Stimulated activated CD8-positive, alpha-beta memory T cell treated with anti-CD3 and anti-CD28 coated beads, Interleukin-7, amount 100 ng/mL, for 1 hour (primary cell): ENCODE measurements at places on chromosomes 4 and X.

GRCh38 chr4:20249333-20249732, 2.4 kb upstream of the SLIT2 start:
- no peak for DNase-seq

DNA sequence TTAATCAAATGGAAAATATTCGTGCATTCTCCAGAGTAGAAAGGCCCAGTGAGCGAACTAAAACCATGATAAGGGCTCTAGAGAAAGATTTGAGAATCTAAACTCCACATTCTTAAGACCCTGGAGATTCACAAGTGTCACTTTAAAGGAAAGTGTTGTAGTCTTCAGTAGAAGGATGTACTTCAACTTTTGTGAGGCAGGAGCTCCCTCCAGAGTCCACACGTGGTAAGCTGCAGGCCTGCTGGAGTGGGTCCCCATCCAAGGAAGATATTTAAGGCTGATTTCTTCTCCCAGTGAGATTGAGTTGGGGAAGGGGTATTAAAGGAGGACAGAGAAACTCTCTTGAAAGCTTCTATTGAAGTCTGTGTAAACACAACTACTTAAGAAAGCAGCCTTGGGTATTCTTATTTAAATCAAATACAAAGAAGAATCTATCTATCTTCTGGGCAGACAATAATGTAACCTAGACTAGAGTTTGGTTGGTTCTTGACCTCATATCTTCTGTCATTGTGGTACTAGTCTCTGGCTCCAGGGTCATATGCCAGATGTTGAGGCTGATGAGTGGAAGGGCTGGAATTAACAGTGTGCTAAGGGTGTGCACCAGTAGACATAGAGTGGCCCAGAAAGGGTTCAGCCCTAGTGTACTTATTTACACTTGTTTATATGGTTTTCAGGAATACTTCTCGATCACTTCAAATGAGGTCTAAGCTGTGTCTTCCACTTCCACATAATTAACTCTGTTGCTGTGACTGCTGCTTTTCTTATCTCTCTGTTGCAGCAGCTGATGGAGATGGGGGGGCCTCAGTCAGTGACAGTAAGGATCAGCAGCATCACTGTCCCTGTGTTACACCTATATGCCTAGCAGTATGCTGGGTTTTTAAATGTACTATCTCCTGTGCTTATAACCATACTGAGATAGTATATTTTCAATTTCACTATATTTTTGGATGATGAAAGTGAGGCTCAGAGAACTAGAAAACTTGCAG, 76.1 kb downstream of the HMGB2 start:
- peak; percentile 17 for DNase-seq

DNA sequence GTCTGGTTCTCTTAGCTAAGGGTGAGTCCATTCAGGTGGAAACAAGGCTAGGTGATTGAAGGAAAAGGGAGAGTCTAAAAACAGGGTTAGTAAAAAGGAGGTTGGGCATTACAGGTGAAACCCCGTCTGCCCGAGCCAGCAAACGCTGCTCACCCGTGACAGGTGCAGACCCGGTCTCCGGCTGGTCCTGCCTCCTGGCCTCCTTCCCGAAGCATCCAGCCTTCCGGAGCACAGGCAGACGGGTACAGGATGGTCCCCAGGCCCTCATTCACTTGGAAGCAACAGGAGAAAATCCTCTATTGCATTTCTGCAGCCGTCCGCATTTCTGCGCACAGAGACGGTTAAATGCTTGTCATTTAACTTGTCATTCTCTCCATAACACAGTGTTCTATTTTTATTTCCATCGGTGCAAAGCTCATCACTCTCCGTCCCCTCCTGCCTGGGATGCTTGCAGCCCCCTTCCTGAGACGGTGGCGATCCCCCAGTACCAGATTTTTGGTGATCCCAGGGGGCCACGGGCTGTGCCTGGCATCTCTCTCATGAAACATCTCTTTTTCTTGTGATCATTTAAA, 90.8 kb upstream of the PPP2R3B start:
- DNase-seq: no peak

DNA sequence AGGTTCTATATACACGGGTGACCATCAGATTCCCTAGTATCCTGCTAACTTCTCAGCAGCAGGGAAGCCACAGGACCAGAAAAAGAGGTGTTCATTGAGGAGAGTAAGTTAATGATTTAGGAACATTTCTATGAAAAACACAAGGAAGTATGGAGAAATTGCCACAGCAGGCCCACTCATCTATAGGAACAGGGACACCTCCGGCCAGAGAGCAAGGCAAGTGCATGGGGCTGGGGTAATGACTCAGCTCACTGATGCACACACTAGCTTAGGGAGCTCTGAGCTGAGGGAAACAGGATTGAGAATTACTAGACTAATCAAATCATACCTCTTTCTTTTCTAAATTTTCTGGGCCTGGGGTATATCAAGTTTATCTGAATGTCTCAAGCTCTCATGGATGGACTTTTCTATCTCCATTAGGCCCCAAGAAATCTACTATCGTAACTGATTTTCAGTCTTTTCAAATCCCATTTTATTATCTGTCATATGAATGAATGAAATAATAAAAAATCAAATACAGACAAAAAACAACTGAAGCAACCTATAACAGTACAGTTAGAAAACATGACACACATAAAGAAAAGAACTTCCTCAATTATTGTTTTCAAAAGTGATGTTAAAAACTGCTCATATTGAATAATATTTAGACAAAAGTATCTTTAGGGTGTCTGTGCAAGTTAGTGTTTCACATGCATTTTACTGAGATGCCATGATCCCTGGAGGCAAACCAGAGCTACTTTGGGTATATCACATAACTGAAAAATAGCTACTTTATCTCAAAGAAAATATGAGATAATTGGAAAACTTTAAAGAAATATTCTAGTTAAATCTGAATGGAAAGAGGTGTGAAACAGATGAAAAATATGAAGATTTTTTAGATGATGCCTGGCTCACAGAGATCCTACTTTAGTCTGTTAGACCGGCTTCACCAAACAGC, 89.8 kb downstream of the FBXO8 start:
- no peak for DNase-seq

DNA sequence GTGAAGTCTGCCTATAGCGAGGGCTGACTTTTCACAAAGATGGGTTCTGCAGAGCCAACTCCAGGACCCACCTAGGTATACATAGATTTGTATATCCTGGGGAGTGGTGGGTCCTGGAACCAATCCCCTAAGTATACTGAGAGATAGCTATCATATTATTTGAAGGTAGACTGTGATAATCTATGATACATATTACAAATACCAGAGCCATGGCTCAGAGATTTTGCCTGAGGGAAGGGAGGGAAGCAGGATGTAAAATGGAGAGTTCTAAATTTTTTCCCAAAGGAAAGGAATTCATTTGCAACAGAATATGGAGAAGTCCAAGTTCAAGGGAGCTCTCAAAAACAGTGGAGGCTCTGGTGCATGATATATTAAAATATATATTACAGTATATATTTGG, 7.2 kb downstream of the TCEAL3 start:
- no peak for DNase-seq

DNA sequence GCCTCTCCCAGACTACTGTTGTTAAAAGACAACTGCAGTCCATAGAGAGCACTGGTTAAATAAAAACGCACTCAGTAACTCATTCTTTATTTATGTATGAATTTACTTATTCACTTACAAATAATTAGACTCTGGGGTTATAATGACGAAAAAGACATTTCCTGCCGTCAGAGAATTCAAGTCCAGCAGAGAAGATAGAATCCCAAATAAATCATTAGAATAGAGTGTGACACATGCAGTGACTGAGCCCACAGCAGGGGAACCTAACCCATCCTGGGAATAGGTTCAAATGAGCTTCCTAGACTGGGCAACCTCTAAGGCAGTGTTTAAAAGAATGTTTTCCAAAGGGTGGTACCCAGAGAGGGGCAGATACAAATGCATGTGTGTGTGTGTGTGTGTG, 53.9 kb downstream of the FGFBP1 start:
- no peak for DNase-seq

GRCh38 chrX:13899607-13900006, 82.7 kb upstream of the GPM6B start:
- DNase-seq: no peak

DNA sequence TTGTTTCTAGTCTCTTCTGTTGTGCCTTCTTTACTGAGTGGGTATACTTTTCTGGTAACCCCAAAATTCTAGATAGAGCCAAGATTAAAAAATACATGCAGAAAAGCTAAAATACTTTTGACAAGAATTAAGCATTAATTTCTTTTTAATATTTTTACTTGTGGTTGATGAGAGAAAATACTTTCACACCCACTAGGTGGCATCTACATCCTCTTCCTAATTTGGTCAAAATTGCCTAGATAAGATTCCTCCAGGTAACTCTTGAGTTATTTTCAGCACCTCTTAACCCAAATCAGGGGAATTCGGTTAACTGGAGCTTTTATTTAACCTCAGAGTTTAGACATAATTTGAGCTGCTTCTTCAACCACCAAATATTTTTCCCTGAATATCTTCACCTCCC, 28.4 kb upstream of the COX7B2 start:
- DNase-seq: no peak

DNA sequence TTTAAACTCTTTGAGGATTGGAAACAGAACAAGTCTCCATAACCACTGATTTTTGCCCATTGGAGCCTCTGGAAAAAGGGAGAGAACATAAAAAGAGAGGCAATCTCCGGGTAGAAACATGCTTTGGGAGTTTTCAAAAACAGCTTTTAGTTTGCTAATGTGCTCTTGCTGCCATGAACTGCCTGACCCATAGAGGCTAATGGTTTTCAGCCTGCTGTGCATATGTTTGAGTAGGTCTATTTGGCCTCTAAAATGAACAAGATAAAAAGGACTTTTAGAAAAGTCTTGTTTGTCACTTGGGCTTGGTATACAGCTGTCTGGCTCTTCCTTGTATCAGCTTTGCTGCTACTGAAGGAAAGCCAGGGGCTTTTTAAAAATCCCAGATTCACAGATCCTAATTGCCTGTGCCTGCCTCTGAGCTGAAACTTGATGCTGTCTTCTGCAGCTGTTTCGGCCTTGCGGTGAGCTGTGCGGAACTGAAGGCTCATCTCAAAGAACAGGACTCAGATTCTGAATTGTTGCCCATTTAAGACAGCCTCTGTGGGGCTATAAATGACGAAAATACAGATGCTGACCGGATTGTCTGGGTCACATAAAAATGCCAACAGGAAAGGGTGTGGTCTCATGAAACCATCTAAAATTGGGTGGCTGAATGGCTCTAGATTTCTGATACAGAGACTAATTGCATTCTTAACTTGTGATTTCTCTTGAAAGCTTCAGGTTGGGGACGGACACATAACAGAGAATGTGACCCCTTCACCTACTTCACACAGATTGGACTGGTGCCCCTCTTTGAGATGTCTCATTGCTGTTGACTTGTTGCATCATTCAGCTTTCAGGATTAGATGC, 18.4 kb upstream of the ZNF41 start:
- DNase-seq: no peak

DNA sequence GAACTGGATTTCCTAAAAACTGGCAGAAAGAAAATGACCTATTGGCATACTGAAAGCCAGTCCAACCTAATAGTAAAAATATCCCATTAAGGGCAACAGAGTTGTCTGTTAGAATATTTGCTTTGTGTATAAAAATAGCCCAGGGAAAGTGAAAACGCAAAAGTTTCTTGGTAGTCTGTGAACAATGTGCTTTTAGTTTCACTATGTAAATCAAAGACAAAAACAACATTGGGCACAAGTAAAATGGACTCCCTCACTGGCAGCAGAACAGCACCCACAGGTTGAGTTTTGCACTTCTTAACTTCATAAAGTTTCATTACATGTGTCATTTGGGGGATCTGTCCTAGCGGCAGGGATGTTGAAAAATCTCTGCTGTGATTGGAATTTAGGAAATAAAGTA, 4.3 kb upstream of the FGG start:
- DNase-seq: no peak

DNA sequence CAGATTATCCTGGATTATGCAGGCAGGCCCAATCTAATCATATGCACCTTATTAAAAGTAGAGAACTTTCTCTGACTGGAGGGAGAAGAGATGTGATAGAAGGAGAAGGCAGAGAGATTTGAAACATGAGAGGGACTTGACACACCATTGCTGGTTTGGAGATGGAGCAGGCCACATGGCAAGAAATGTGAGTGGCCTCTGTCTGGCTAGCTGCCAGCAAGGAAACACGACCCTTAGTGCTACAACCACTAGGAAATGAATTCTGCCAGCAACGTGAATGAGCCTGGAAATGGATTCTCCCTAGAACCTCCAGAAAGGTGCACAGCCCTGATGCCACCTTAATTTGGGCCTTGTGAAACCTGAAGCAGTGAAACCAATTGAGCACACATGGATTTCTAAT, 79.5 kb upstream of the MBNL3 start:
- no peak for DNase-seq

- no peak for DNase-seq
These were observed 76.4 kb upstream of the NHS start for GRCh38 chrX:17298564-17298963.

GRCh38 chr4:8778291-8778690, 93.3 kb downstream of the HMX1 start:
- no peak for DNase-seq

GRCh38 chr4:10226756-10227155, 110.2 kb upstream of the WDR1 start:
- no peak for DNase-seq

GRCh38 chr4:143251779-143252178, 67.1 kb downstream of the USP38 start:
- no peak for DNase-seq

GRCh38 chr4:139581096-139581495, 25.1 kb upstream of the SETD7 start:
- no peak for DNase-seq

DNA sequence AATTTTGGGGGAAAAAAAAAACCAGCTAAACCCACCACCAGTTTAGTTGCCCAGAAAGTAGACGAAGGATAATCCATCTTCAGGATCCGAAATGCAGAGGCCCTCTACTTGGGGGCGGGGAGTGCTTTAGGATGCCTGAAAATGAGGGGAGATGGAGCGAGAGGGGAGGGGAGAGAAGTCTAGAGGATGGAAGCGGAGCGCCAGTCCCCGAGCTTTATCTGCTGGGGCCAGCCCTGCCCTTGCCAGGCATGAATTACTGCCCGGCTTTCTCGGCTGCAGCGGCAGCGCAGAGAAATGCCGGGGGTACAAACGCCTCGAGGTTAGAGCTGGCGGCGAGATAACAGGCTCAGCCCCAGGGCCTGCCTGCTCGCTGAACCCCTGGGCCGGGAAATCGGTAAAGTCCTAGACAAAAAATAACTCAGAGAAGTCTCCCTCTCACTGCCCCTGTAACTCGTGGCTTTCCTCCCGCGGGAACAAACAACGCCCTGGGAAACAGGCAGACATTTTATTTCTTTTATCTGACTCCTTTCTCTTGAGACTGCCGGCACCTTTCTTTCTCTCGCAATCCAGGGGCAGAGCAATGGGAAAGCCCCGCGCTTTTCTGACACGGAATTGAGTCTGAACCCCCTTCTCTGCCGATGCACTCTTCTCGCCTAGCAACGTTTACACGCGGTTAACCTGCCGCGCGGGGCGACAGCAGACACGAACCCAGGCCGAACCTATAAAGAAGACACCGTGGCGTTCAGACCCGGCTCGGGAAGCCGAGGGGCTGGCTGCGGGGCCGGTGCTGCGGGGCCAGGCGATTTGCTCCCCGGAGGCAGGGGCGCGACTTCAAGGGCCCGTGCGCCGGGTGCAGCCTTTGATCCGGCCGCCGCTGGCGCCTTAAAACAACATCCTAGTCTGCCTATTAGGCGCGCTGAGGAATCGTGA, 3.1 kb upstream of the MSX1 start:
- no peak for DNase-seq

GRCh38 chr4:121360495-121360894, 20.3 kb downstream of the QRFPR start:
- DNase-seq: no peak

- DNase-seq: no peak
These were observed 133.1 kb downstream of the AKAP4 start for GRCh38 chrX:50067435-50068284.
